Substantia nigra (tissue), 51 donors: ENCODE measurements at places on chromosomes 5 and 9.
A peak's percentile ranks its signal among the peaks of the same experiment; 100 is the strongest.

- DNase-seq, result no peak
Measured at GRCh38 chr5:120678279-120678678, 214.2 kb downstream of the PRR16 start.

DNA sequence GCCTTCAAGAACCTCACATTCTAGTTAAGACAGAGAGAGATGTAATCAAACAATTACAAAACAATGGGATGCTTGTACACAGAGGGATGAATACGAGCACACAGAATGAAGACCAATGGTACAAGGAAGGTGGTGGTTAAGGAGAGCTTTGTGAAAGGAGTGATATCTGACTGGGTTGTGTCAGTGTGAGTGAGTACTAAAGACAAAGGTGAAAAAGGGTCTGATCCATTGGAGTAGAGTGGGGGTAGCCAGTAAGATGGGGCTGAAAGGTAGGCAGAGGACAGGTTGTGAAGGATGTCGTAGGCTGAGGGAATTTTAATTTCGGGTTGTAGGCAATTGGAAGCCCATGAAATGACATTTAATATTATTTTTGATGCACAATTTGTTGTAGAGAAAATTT is 9.9 kb downstream of the RBM18 start:
- DNase-seq, result no peak

DNA sequence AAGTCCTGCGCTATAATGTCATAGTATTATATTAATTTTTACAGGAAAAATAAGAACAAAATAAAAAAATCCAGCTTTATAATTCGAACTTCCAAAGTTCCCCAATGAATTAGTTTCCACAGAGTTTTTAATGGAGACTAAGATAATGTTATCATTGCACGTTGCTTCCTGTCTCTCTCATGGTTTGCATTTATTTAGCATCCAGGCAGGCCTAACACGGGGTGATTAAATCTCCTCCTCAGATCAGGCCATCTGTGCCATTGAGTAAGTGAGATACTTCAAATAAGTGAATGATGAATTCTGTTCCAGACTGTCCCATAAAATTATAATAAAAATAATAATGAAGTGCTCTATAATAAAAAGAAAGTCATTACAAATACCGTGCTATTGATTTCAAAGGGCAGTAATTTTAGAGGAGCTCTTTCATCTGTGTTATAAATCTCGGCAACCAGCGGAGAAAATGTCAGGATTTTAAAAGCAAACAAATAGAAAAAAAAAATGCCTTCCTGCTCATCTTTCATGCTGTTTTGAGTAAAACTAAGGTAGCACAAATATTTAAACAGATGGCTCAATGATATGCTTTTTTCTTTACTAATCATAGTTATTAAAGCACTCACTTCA is 570.6 kb upstream of the ZNF608 start:
- DNase-seq, result no peak

- no peak for DNase-seq
Measured at GRCh38 chr5:164809821-164810220, 1304.4 kb downstream of the MAT2B start.

DNA sequence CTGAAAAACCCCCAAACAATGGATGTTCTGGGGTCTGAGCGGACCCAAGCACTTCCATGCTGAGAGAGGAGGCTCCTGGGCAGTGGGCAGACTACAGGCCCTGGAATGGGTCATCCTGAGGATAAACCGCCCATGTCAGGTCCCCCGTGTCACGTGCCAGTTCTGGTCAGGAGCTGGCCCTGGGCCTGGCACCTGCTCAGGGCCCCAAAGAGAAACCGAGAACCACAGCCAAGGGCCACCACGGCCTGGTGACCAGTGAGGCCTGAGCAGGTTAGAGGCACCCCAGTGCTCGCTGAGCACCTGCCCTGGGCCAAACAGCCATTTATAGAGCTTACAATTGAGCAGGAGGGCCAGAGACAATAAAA is 15.8 kb downstream of the LMAN2 start:
- no peak for DNase-seq

DNA sequence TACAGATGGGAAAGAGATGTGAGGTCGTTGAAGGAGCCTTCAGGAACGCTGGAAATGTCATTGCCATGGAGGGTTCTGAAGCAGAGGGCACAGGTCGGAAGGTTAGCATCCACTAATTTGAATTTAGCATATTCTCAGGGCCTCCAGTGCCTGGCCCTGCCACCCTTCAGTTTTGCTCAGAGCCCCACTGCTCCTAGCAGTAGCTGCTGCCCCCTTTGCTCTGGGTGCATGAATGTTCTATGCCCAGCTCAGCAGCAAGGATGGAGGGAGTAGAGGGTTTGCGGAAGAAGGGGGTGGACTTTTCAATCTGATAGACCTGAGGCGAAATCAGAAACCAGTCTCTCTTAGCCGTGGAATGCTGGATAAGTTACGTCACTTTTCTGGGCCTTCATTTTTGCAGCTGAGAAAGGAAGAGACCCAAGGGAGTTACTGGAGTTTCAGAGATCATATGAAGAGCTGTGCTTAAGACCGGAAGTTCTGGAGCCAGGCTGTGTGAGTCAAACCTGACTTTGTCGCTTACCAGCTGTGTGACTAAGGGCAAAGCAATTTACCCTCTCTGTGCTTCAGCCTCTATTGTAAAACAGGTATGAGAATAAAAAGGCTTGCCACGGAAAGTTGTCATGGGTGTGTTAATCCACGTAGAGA is 133.2 kb upstream of the PANK3 start:
- DNase-seq, result no peak

GRCh38 chr5:57753446-57753845 is 270.8 kb upstream of the ACTBL2 start:
- no peak for DNase-seq

DNA sequence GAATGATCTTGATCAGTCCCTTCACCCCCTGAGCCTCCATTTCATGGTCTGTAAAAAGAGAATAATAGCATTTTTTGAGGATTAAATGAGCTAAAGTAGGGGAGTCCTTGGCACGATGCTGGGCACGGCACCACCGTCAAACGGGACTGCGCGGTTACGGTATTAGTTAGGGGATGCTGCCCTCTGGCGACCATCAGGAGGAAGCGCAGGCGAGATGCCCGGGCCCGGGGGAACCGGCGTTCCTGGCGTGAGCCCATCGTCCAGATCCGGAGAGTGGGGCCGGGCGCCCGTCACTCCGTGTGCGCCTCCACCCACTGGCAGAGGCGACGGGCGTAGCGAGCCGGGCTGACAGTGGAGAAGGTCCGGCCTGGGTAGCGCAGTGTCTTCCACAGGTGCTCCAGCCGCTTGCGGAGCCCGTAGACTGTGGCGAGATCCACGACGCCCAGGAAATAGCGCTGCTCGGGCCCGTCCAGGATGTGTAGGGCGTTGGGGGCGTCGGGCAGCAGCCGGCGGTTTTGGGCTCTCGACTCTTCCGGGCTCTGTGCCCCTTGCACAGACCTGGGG is 4.8 kb upstream of the ST6GALNAC4 start:
- peak; percentile 44 for DNase-seq

- no peak for DNase-seq
Measured at GRCh38 chr5:109516390-109516789, 106.6 kb upstream of the PJA2 start.

DNA sequence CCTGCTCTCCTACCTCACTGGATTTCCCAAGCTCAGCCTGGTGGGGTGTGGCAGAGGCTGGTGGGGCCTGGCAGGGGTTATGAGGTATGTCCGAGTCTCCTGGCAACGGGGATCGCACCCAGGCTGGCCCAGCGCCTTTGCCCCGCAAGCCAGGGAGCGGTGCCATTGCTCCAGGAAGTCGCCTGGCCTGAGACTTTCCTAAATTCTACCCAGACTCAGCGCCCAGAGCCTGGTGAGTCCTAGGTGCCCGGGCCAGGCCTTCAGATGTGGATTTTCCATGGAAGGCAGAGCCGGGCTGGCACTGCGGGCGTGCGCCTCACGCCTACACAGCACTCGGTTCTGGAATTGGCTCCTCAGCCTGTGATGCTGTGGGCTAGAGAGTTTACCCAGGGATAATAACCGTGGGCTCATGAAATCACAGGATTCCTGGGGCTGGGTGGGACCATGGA is 155.4 kb upstream of the COL5A1 start:
- no peak for DNase-seq
